Motor neuron (in vitro differentiated cells): ENCODE measurements at places on chromosomes 12 and 14. TPM values are rescaled to one million over a fixed set of nuclear protein-coding genes. Genes with fewer than 3 reads are reported as not detected.

The PKP2 gene
- 0.94 and 1.9 TPM in 2 replicates for total RNA-seq

The SPIC gene
- total RNA-seq = not detected in 2 replicates

The PTPRB gene
- total RNA-seq = 0.50 TPM in 1 of 2 replicates, not detected in the other

The EPS8 gene
- total RNA-seq = 74.4 and 84.5 TPM in 2 replicates

The MRPS35 gene
- total RNA-seq = 47.6 and 57.0 TPM in 2 replicates

The C3AR1 gene
- total RNA-seq = 0.27 TPM in 1 of 2 replicates, not detected in the other

The PRPH gene
- total RNA-seq = 0.22 and 0.41 TPM in 2 replicates

The GNB3 gene
- total RNA-seq = 4.6 and 12.6 TPM in 2 replicates

The CCNT1 gene
- total RNA-seq = 29.7 and 30.3 TPM in 2 replicates

GRCh38 chr12:95225645-95226212, 8.1 kb downstream of the VEZT start:
- no peak for ATAC-seq

DNA sequence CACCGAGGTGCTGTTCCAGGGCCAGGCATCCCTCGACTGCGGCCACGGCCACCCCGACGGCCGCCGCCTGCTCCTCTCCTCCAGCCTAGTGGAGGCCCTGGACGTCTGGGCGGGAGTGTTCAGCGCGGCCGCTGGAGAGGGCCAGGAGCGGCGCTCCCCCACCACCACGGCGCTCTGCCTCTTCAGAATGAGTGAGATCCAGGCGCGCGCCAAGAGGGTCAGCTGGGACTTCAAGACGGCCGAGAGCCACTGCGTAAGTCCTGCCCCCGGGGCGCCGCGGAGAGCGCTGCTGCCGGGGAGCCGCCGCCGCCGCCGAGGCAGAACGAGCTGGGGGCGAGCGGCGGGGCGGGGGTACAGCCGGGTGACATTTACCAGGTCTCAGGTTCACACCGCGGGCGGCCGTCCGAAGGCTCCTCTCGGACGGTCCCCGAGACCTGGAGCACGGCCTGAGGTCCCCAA, 1.4 kb downstream of the PLXNC1 start:
- ATAC-seq = peak; percentile 49

GRCh38 chr14:103889313-103890051, 38.8 kb upstream of the TDRD9 start:
- ATAC-seq = no peak

DNA sequence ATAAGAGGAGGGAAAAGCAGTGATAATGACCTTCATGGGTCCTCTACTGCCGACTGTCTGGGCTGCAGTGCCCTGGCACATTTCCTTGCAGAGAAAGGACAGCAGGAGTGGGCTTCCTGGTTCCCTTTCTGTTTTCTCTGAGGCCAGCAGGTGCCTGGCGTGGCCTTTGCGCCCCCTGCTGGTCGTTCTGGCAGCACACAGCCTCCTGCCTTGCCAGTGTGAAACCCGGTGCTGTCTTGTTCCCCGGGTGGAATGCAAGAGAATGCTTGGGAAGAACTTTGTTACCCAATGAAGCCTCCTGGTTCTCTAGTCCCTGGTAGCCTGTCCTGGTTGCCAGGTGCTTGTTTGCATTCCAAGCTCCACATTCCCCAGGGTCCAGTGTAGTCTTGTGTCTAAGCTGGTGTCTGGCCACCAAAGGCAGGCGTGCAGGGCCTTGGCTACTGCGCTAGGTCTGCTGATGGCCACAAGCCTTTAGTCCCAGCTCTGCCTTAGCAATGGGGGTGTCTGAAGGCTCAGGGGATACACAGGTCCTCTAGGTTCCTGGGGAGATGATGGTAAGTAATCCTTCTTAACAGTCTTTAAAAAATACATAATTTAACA, 1392.4 kb upstream of the TMEM132C start:
- no peak for ATAC-seq

GRCh38 chr14:52663850-52664249, 31.5 kb downstream of the ERO1A start:
- ATAC-seq = no peak

DNA sequence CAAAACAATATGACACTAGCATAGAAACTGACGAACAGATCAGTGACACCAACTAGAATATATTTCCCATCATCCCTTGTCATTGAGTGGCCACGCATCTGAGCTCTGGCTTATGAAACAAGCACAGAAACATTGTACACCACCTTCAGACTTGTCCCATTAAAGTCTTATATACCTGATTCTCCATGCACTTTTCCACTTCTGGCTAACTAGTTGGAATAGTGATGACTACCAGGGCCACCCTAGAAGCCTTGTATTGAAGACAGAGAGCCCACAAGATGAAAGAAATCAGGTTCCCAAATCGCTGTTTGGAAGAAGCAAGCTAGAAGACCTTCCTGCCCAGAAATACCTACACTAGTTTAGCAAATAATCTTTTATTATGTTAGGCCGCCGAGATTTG, 99.7 kb upstream of the PPM1H start:
- no peak for ATAC-seq

DNA sequence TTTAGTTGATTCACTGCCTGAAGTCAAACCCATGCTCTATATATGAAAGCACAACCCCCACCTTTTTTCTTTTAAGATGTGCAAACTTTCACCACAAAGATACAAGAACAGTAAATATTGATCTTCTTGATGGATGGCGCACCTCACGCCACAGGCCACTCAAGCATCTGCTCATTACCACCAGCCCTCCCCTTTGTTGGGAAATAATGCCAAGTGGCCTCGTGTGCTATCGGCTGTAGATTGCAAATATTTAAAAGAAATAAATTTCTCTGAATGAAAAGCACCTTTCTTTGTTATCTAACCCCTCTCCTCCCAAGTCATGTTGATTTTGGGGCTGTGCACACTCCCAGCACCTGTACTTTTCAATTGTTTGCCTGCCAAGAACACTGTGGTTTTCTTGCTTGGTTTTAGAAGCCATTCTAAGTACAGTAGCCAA, 122.7 kb downstream of the C12orf42 start:
- ATAC-seq = peak; percentile 8

DNA sequence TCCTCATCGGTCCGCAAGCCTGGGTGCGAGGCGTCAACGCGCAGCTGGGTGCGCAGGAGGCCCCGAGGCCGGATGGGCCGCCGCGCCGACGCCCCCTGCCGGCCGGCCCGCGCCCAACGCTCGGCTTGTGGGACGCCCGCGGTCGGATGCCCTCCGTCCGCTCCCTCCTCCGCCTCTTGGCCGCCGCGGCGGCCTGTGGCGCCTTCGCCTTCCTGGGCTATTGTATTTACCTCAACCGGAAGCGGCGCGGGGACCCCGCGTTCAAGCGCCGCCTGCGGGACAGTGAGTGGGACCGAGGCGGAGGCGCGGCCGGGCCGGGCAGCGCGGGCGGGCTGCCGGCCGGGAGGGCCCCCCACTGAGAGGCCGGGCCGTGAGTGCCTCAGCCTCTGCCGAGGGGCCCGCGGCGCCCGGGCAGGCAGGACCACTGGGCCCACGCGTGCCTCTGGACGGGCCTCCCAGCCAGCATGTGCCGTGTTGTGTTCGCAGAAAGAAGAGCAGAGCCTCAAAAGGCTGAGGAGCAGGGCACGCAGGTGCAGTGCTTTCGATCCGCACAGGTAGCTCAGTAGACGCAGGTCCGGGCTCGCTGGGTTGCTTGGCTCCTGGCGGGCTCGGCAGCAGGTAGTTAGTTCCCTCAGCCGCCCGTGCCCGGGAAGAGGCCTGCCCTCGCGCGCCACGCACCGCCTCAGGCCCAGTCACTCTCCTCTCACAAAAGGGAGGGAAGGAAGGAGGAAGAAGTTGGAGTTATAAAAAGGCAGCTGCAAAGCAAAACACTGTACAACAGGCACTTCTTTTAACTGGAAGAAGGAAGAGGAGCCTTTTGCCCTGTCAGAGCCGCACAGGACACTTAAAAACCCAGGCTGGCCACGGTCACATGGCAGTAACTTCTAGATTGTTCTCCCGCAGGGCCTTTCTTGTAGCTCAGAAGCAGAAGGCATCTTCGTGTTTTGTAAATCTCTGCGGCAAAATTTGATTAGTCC, at the start of gene TOMM20L:
Gene TOMM20L (plus strand): TSS at position 119 of the 977 bp plus-strand sequence. CDS start 28 bp downstream, at position 147.
- peak; percentile 94 for ATAC-seq

GRCh38 chr14:22423958-22424357, 165.1 kb downstream of the DAD1 start:
- ATAC-seq = no peak

DNA sequence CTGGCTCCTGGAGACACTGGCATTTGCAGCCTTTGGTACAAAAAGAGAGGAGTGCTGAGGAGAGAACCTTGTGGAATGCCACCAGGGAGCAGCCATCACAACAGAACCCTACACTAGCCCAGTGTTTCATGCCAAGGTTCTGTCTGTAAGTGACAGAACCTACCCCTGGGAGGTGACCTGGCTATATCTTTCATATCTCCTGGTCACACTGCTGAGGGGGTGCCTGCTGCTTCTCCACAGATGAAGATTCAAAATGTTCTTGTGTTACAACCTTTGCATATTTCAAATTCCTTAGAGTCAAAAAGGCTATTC, 12.7 kb upstream of the EIF4B start:
- no peak for ATAC-seq

GRCh38 chr12:108825201-108825950, 32.0 kb downstream of the SSH1 start:
- ATAC-seq = no peak

DNA sequence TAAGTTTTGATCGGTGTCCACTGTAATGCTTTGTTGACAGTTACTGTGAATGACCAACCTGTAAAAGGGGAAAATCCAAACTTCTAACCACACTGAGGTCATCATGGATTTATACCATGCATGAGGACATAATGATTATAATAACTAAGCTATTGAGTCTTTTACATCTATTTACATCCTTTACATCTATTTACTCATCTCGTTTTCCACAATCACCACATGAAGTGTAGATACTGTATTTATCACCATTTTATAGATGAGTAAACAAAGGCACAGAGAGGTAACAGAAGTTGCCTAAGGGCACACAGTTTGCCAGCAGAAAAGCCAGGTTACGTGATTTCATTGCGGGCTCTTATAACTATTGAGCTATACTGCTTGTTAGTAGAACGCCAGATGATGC, 27.9 kb upstream of the EID3 start:
- ATAC-seq = no peak

DNA sequence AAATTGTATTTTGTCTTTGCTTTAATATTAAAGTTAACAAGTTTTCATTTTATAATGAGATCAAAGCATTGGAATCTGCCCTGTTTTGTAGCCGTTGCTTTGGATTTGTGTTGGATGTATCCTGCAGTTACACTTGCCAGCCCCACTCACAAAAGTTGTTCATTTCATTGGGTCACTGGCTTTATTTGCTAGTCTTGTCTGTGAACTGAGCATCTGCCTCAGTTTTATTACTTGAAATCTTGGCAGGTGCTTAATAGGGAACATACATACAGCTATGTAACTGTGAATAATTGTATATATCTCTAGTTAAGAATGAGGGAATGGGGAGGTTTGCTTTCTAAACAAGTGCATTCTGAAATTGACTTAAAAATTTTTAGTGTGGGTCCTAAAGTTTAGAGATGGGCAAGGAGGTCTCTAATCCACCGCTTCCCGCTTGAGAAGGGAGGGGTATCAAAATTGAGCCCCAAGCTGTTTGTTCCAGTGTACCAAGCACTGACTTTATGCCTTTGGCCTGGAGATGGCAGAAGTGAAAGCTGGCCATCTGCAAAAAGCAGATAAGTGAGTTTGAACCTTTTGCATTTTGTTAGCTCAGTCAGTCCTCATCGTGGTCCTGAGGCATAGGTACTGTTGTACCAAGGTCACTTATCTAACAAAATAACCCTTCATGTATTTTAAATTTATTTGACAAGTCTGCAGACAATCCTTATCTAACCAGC, 9.3 kb downstream of the EIF5 start:
- no peak for ATAC-seq

DNA sequence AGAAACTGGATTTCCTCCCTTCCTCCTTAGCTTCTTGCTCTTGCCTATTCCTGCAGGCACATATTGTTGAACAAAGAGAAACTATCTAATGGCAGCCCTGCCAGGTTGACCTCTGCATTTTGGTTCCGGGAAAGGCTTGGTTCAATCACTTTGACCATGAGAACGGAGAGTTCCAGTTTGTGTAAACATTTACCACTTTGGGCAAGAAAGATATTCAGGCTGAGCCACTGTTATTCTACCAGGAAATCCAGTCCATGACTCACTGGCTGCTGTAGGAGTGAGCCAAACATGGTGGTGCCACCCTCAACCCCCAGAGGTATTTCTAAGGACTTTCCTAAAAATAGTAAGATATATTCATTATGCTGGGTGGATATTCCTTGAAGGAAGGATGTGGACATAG, 242.2 kb upstream of the OR4E1 start:
- no peak for ATAC-seq

GRCh38 chr14:26008290-26008689, 589.5 kb downstream of the NOVA1 start:
- ATAC-seq = no peak

DNA sequence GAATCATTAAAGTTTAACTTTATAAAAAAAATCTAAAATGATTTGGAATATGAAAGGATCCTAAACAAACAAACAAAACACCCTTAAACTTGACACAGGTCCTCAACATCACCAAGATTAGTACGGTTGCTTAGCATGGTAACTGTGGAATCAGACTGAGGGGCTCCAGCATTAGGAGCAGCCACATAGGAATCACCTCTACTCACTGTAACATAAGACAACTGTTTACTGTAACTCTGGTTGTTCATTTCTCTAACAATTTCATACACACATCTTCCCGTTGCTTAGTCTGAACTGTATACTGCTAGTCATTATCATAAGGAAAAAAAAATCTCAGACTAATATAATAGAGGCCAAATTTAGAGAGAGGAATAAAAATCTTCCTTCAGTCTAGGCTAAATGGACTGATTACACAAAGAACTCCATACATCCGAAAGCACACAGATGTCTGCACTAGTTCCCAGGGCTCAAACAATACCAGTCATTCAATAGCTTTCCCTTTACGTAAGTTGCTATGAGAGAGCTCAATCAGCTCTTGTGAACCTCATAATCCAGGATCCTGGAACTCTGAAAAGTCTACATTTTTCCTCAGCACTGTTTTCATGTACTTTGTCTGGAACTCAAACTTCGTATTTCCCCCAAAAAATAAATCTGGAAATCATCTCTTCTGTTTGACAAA, 26.0 kb downstream of the LRP6 start:
- peak; percentile 98 for ATAC-seq

GRCh38 chr12:96774496-96775256, 132.4 kb upstream of the NEDD1 start:
- no peak for ATAC-seq

GRCh38 chr14:38206689-38207376, 871 bp upstream of the SSTR1 start:
- ATAC-seq = no peak

GRCh38 chr12:82972624-82973023, 285.9 kb downstream of the TMTC2 start:
- no peak for ATAC-seq

DNA sequence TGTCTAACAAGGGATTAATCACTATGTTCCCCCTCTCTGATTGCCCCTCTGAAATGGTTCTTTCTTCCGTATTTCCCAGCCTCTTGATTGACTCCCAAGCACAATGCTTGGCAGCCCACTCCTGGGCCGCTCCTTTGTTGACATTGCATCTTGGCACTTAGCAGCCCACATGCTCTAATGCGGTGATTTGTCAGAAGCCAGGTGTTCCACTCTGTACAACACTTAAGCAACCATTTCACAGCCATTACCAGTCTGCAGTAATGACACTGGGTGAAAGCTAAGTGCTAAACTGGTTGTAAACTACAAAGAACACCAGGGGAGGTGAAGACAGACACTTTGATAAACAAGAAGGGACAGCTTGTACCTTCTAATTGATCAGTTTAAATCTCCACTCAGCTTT, 353.5 kb downstream of the TMEM132D start:
- no peak for ATAC-seq

GRCh38 chr14:76272774-76273173, 103.2 kb upstream of the ESRRB start:
- ATAC-seq = no peak
